ENCODE measurements at places on chromosomes 11 and 22. TPM values are rescaled to one million over a fixed set of nuclear protein-coding genes. Genes with fewer than 3 reads are reported as not detected.
A peak's percentile ranks its signal among the peaks of the same experiment; 100 is the strongest.

The SNAP29 gene
- total RNA-seq = 24.5 TPM

The KBTBD3 gene
- total RNA-seq = 5.7 TPM

The PTH gene
- not detected for total RNA-seq

The OR6T1 gene
- total RNA-seq = not detected

The KRTAP5-2 gene
- not detected for total RNA-seq

- no peak overlapping the region for H3K27ac ChIP-seq
- H3K4me3 ChIP-seq = no peak overlapping the region
- H3K4me1 ChIP-seq = no peaks in the 10 kb centered on the region
Observed at GRCh38 chr11:26688701-26689100, 33.2 kb downstream of the SLC5A12 start.

GRCh38 chr11:109894242-109894641, 198.9 kb upstream of the ZC3H12C start:
- no peak for DNase-seq
- no peaks in the 10 kb centered on the region for H3K36me3 ChIP-seq
- no peak overlapping the region for H3K4me3 ChIP-seq
- no peaks in the 10 kb centered on the region for H3K27me3 ChIP-seq
- no peak overlapping the region for H3K27ac ChIP-seq
- no peaks in the 10 kb centered on the region for H3K4me1 ChIP-seq

DNA sequence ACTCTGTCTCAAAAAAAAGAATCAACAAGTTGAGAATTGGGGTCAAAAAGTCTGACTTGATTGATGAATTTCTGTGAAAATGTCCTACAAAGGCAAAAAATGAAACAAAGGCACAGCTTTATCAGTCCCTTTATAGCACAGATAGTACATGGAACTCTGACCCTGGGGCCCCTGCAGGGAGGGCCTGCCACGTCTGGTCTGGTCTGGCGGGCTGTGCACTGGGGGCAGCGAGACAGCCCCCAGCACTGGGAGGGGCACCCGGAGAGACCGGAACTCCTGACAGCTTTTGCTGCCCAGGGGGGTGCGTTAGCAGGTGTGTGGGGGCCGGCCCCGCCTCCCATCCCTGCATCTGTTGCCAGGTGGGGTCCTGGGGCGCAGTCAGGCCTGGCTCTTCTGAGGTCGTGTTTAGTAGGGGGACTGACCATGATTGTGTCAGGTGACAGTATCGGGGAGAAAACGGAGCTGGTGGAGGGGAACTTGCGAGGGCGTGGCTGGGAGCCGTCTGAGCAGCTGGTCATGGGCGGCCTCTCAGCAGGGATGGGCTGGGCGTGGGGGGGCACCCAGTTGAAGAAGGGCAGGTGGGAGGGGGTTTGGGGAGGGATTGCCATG, 51.7 kb downstream of the GRAMD4 start:
- H3K27ac ChIP-seq = no peak overlapping the region
- no peak for DNase-seq
- no peaks in the 10 kb centered on the region for H3K27me3 ChIP-seq
- no peak overlapping the region for H3K4me3 ChIP-seq
- no peaks in the 10 kb centered on the region for H3K4me1 ChIP-seq

- H3K36me3 ChIP-seq = no peaks in the 10 kb centered on the region
- H3K4me3 ChIP-seq = no peak overlapping the region
- H3K27me3 ChIP-seq = no peaks in the 10 kb centered on the region
- no peaks in the 10 kb centered on the region for H3K4me1 ChIP-seq
- peak; percentile 42 for DNase-seq
Observed at GRCh38 chr22:30116362-30117117, 36.3 kb downstream of the HORMAD2 start.

DNA sequence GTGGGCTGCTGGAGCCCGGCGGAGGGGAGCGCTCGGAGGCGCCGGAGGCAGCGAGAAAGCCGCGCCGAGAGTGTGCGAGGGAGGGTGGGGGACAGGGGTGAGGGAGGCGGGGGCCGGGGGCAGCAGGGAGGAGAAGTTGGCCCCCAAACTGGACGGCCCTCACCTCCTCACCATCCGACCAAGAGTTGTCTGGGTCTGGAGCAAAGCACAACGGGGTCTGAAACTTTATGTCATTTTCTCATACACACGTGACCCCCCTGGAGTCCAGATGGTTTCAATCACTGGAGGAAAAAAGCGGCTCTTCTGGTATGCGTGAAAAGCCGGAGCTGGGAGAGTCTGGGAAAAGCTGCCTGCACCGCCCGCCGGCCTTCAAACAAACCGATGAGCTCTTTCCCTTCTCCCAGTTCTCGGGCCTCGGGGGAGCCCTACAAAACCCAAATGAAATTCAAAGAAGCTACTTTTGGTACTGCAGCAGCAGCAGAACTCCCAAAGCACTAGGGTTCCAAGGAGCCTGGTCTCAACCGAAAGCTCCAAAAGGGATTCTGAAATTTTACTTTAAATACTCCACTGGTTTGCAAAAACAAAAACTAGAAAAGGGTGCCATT, 39.7 kb upstream of the AKIP1 start:
- H3K27me3 ChIP-seq = no peaks in the 10 kb centered on the region
- no peak for DNase-seq
- peak overlapping the region; percentile 62 for H3K27ac ChIP-seq

Data from Panc1 (cell line).